ENCODE measurements at places on chromosomes 16 and 17. TPM values are rescaled to one million over a fixed set of nuclear protein-coding genes. Genes with fewer than 3 reads are reported as not detected.

DNA sequence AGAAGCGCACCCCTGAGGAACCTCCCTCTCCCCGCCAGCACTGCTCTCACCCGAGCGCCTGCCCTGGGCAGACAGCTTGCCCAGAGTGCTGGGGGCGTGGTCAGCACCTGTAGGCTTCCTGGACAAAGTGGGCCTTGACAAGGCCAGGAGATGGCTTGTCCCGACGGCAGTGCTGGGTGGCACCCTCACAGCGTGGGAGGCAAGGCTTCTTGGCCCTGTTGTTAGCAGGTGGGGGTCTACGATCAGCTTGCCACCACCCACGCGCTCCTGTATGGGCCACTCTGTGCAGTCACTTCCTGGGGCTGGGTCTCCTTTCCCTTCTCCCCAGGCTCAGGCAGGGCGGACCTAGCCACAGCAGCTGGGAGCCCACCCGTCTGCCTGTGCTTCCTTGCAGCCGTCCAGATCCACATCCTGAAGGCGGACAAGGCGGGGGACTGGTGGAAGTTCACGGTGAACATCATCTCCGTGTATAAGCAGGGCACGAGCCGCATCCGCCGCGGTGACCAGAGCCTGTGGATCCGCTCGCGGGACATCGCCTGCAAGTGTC, 218.0 kb downstream of the NTN1 start:
- DNase-seq, result no peak

OR2C1 gene
- total RNA-seq, result not detected

DNA sequence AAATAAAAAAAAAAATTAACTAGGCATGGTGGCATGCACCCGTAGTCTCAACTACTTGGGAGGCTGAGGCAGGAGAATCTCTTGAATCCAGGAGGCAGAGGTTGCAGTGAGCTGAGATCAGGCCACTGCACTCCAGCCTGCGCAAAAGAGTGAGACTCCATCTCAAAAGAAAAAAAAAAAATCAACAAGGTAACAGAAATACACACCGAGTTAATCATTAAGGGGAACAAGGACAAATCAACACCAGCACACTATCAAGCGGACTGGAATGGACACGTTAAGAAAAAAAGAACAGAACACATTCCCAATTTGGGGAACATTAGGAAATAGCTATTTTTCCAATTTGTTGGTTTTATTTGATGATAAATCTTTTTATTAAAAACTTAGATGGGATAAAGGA, 28.4 kb upstream of the GLG1 start:
- no peak for DNase-seq

CCL18 gene
- total RNA-seq, result not detected

Data from myocyte (in vitro differentiated cells).